ENCODE measurements at places on chromosomes 1 and 21. TPM values are rescaled to one million over a fixed set of nuclear protein-coding genes. Genes with fewer than 3 reads are reported as not detected.

The LAMTOR2 gene
- total RNA-seq = 57.0 TPM

DNA sequence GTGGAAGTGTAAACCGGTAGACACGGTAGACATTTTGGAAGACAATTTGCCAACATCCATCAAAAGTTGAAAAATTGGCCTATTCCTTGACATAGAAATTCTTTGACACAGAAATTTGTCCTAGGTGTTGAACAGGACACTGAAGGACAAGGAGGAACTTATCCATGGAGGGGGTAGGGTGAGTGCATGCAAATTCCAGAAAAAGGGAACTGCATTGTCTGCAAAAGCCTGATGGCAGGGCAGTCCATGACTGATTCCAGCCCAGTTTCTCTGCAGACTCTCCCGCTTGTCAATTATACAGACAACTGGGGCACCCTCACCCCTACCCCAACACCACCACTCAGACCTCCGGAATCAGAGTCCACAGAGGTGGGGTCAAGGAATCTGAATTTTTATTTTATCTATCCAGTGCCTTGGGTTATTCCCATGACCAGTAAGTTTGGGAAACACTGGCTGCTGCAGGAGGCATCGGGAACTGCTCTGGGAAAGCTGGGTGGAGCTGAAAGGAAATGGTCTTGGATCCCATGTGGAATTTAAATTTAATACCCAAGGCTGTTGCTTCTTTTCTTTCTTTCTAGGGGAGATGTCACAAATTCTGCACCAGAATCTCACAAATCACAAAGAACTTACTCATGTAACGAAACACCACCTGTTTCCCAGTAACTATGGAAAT is 103.3 kb upstream of the SLC45A1 start:
- DNase-seq = no peak

The AIRE gene
- 0.16 TPM for total RNA-seq

The CFHR5 gene
- total RNA-seq = not detected

The TSSK3 gene
- total RNA-seq = not detected

GRCh38 chr1:36645867-36646266 is 163.2 kb upstream of the CSF3R start:
- no peak for DNase-seq

DNA sequence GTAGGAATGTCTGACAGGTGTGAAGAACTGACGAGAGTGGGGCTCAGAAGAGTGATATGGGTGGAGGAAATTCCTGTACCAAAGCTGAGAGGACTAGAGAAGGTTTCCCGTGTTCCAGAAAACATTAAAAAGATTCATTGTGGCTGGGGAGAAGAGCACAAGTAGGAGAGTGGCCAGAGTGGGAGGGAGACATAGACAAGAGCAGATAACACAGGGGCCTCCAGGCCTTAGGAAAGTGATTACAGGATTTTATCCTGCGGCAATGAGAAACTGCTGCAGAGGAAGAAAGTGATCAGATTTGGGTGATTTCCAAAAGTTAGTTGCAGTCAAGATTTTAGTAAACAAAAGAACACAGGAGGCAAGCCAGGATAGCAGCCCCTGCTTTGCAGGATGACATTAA is 7.9 kb downstream of the C8B start:
- DNase-seq = no peak

GRCh38 chr1:8816831-8817411 is 519 bp downstream of the RERE start:
- peak; percentile 15 for DNase-seq

The RPS6KA1 gene
- 24.4 TPM for total RNA-seq

- DNase-seq = no peak
These were observed 1.1 kb downstream of the DFFB start for GRCh38 chr1:3858231-3858981.

The ALPL gene
- 6.3 TPM for total RNA-seq

DNA sequence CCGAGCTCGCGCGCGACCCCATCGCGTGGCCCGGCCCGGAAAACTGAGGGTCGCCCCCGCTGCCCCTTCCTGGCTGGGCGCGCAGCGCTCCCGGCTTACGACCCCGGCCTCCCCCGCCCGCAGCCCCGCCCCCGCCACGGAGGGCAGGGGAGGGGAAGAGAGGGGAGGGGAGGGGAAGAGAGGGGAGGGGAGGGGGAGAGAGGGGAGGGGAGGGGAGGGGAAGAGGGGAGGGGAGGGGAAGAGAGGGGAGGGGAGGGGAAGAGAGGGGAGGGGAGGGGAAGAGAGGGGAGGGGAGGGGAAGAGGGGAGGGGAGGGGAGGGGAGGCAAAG is 6.7 kb upstream of the ANKRD65 start:
- no peak for DNase-seq

GRCh38 chr1:21205416-21205815 is 28.7 kb upstream of the EIF4G3 start:
- no peak for DNase-seq

The TNFRSF8 gene
- 0.75 TPM for total RNA-seq

DNA sequence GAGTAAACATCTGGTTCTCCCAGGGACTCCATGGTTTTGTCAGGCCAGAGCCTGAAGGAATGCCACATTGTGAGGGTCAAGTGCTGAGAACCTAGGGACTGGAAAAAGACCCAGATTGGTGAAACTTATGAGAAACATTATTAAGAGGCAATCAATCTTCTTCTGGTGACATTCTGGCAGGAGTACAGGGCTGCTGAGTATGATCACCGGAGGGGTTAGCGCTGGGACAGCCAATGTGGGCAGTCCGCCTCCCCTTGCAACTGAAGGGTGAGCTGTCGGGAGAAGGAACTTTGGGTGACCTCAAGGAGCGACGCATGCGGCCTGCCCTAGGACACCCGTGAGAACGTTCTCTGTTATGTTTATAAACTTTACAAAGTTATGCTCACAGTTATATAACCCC is 429.0 kb downstream of the LMO4 start:
- DNase-seq = no peak

DNA sequence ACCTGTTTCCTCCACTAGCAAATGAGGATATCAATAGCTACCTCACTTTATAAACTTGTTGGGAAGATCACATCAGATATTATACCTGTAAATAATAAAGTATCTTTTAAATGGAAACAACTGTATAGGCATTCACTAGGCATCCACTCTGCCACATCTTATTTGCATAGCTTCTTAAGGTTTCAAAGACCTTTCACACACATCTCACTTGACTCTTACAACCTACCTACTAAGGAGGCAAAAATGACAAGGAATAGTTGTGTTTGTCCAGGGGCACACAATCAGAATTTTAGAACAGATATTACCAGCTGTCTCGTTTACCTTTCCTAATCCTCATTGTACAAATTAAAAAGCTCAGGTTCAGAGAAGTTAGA is 51.5 kb downstream of the VANGL2 start:
- DNase-seq = no peak

- no peak for DNase-seq
These were observed 11.6 kb upstream of the PTPN7 start for GRCh38 chr1:202172015-202172355.

DNA sequence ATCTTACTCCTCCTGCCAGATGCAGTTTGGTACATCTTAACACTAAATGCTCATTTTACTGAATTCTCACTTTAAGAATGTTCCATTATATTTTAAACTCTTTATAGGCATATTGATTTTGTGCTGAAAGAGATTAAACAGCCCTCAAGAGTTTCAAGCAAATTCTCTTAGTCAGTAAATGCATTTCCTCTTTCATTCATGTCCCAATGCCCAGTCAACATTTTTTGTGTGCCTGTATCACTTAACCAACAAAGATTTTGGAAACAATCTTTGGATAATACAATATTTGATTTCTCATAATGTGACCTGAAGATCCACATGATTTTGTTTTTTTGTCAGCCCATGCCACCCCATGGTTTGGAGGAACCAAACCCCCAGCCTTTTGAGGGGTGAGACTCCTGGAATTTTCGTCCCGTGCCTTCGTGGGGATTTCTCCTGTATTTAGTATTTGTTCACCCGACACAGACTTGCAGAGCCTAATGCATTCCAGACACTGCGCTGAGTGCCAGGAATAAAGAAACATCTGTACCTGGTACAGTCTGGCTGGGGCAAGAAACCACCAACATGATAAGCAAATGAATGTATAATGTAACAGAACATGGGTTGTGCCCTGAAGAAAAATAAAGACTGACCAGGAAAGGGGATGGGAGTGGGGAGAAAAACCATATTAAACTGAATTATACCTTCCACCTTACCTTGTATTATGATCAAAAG is 47.1 kb upstream of the ETS2 start:
- no peak for DNase-seq

The CRP gene
- 0.29 TPM for total RNA-seq

GRCh38 chr1:50975436-50975835 is 5.4 kb downstream of the CDKN2C start:
- no peak for DNase-seq

The EPHA10 gene
- total RNA-seq = 0.12 TPM

Measured in heart left ventricle (tissue), 16 donors.